ENCODE measurements at places on chromosomes 4 and X.

- no peak for DNase-seq
Observed at GRCh38 chr4:180150818-180151217, 2092.4 kb upstream of the TENM3 start.

DNA sequence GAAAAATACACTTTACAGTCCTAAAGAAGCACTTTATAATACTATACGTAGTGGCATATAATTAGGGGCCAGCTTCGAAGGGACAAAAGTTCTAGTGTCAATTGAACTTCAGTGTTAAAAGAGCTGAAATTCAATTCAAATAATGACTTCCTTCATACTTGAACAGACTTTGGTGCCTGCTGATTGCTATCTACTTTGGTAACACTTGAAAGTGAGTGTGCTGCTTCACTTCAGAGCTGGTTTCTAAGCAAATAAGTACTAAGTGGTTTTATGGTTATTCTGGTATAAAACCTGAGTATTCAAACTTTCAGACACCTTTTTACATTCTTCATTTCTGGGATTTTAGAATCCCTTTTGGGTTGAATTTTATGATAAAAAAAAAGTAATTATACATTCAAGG lies 107.0 kb downstream of the SLC4A4 start:
- DNase-seq = no peak

DNA sequence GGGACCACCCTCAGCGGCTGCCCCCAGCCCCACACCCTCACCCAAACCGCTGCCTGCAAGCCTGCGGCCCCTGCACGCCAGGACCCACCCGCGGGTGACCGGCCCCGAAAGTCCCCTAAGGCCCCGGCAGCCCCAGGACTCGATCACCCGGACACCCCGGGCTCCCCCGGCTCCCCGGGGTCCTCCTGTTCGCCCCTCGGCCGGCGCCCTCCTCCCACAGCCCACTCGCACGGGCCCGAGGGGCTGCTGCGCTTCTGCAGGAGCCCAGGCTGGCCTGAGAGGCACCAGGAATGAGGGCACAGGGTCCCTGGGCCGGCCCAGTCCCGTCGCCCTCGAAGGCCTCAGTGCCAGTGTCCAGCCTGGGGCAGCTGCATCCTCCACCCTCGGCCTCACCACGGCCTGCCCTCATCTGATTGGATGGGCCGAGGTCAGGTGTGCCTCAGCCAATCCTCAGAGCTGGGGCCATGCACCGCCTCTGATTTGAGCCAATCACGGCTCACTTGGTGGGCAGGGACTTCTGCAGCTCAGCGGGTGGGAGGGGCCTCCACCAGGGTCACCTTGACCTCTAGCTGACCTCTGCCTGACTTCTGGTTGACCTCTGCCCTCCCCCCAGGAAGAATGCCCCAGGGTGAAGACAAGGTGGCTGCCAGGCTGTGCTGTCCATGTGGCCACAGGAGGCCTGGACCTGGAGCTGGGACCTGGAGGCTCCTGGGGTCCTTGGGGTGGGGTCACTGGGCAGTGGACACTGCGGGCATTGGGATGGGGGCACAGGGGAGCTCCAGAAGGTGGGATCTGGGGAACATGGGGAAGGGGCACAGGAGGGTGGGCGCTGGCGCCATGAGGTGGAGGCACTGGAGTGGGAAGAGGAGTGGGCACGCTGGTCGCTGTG lies 97.6 kb upstream of the NKX1-1 start:
- DNase-seq = no peak

DNA sequence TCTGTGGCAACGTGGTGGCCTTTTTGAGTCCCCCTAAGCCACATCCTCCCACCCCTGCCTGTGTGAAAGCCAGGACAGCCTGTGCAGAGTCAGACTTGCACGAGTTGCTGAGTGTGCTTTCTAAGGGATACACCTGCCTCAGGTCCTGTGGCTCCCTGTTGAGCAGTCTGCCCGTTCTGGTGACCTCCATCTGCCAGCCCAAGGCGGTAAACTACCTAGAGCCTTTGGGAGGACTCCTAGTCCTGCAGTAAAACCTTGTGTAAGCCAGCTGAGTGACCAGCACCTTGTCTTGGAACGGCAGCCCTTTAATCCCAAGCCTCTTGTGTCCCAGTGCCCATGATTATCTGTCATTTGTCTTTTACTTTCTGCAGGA lies 69.3 kb downstream of the NBDY start:
- DNase-seq = no peak

DNA sequence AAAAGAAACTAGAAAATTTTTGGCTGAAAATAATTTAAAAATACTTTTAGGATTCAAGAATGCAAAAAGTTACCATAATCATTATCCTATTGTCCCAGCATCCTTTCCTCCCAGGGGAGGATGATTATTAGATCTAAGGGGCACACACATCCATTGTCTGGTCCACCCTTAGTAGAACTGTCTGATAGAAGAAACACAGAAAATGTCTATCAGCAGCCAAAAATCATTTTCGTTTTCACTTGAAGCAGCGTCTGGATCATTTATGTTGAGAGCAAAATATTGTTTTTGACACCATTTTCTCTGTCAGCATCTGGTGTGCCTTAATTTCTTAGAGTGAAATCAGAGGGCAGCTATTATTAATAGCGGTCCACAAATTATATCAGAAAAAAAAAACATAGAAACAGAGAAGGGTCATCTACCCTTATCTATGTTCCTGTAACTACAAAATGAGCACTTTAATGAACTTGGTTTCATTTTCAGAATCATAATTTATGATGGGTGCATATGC lies 446.3 kb downstream of the TRAM1L1 start:
- DNase-seq = no peak

DNA sequence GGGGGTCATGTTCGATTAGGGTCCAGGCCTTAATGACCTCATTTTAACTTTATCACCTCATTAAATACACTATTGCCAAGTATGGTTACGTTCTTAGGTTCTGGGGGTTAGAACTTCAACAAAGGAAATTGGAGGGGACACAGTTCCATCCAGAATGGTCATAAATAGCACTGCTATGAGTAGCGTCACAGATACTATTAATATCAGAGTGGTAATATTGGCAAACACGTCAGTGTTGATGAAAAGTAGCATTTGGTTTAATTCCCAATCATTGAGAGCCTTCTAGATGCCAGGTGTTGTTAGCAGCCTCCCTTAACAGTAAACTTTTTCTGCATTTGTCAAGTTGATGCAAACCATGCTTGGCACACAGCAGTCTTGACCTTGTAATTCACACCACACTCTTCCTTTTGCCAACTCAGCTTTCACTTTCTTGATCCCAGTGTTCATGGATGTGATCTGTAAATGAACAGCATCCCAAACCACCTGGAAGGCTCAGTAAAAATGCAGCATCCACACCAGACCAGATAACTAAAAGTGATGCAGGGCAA lies 912.5 kb upstream of the TENM3 start:
- DNase-seq = no peak

GRCh38 chr4:126568652-126569570 lies 1063.8 kb upstream of the INTU start:
- no peak for DNase-seq

GRCh38 chrX:97984641-97985040 lies 1100.9 kb downstream of the RPA4 start:
- no peak for DNase-seq
